ENCODE measurements at places on chromosomes 2 and 18. TPM values are rescaled to one million over a fixed set of nuclear protein-coding genes. Genes with fewer than 3 reads are reported as not detected.

Gene TMEM169
- under 0.01 TPM for total RNA-seq

Gene PRKRA
- 45.6 TPM for total RNA-seq

Gene LINC00305
- total RNA-seq, result not detected

Gene KRTCAP3
- 0.49 TPM for total RNA-seq

Gene MC2R
- not detected for total RNA-seq

Gene CDH19
- total RNA-seq, result 0.06 TPM

Gene LYPD1
- 3.1 TPM for total RNA-seq

Gene SULT1C4
- 82.8 TPM for total RNA-seq

Gene BCL2
- 0.49 TPM for total RNA-seq

Gene LCT
- total RNA-seq, result not detected

Gene TLX2
- total RNA-seq, result not detected

Gene SCN9A
- 1.3 TPM for total RNA-seq

Gene KCNJ3
- not detected for total RNA-seq

Gene REG3A
- not detected for total RNA-seq

Gene RHOB
- total RNA-seq, result 931 TPM

Gene SLC38A11
- not detected for total RNA-seq

Gene ESPNL
- total RNA-seq, result not detected

Gene UGT1A6
- total RNA-seq, result not detected

Gene LIPG
- 3.4 TPM for total RNA-seq

Gene CPS1
- total RNA-seq, result 0.88 TPM

Gene STPG4
- total RNA-seq, result 0.31 TPM

Gene CHN1
- 11.5 TPM for total RNA-seq

Gene ALPI
- not detected for total RNA-seq

Data from bladder microvascular endothelial cell (primary cell).